ENCODE measurements at places on chromosomes 3 and 15.

DNA sequence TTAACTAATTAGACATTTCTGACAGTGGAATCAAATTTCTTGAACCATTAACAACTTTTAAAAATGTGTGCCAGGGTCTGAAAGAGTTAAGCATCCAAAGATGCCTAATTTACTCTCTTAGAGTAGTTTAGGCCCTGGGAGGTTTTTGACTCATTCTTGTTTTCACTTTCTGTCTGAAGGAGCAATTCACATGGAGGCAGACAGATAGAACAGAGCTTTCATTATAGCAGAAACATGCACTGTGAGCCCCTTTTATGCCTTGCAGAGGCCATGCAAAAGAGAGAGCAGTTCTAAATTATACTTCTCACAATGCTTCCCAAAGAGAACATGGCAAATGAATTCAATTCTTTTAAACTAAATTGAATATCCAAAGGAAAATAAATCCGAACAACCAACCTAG, 554.8 kb downstream of the MFSD1 start:
- DNase-seq = no peak

GRCh38 chr15:89130201-89130600, 41.9 kb downstream of the ABHD2 start:
- peak; percentile 27 for DNase-seq

DNA sequence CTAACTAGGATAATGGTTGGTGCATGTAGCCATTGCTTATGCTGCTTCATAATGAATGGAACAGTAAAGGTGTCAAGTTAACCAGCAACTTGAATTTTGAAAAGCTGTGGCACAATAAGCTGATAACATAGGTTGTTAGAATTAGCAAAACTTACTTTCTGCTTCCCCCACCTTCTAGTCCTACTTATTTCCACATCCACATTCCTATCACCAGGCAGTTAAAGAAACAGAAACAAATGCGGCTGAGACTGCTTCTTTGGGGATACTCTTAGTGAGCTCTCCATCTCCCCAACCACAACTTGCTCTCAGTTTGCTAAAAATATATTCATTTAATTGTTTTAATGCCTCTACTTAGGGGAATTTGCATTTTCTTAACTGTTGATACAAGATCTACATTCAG, 215.1 kb downstream of the TIGIT start:
- DNase-seq = no peak

GRCh38 chr3:181823716-181824115, 112.0 kb downstream of the SOX2 start:
- no peak for DNase-seq

- DNase-seq = no peak
These were observed 102.3 kb upstream of the GBE1 start for GRCh38 chr3:81863756-81864155.

DNA sequence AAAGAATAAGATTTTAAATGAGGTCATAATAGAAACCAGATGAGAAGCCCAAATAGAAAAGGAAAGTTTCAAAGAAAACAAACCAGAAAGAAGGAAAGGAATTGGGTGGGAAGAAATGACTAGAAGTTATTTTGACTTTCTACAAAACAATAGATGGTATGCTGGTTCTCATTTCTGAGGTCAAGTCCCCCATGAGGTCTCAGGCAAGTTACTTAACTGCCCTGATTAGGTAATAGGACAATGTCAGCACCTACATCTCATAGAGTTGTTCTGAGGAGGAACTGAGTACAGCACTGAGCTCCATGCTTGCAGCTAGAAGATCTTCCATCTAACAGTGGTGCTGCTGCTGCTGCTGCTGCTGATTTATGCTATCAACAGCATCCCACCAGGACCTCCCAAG, 185.9 kb downstream of the ERC2 start:
- DNase-seq = no peak

- no peak for DNase-seq
These were observed 748 bp downstream of the MRPS25 start for GRCh38 chr3:15064299-15064834.

DNA sequence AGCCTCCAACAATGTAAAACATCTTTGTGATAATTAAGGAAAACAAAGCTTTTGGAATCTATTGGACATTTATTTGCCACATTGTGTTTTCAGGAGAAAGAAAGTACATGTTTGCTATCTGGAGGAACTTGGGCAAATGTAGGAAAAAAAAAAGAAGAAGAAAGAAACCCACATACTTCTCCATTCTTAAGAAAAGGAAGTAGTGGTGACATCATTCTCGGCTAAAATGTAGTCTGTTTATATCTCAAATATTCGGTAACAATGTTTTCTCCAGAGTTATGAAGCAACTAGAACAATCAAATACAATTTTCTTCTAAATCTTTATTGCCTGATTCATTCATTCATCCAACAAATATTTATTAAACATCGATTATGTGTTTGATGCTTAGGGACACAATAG, 2.3 kb upstream of the TGFBR2 start:
- DNase-seq = no peak

- no peak for DNase-seq
These were observed 209.5 kb upstream of the SUCLG2 start for GRCh38 chr3:67863869-67864268.

- no peak for DNase-seq
These were observed 49.8 kb downstream of the RSRC1 start for GRCh38 chr3:158159714-158160113.

GRCh38 chr3:19792388-19792787, 141.6 kb downstream of the EFHB start:
- DNase-seq = no peak

DNA sequence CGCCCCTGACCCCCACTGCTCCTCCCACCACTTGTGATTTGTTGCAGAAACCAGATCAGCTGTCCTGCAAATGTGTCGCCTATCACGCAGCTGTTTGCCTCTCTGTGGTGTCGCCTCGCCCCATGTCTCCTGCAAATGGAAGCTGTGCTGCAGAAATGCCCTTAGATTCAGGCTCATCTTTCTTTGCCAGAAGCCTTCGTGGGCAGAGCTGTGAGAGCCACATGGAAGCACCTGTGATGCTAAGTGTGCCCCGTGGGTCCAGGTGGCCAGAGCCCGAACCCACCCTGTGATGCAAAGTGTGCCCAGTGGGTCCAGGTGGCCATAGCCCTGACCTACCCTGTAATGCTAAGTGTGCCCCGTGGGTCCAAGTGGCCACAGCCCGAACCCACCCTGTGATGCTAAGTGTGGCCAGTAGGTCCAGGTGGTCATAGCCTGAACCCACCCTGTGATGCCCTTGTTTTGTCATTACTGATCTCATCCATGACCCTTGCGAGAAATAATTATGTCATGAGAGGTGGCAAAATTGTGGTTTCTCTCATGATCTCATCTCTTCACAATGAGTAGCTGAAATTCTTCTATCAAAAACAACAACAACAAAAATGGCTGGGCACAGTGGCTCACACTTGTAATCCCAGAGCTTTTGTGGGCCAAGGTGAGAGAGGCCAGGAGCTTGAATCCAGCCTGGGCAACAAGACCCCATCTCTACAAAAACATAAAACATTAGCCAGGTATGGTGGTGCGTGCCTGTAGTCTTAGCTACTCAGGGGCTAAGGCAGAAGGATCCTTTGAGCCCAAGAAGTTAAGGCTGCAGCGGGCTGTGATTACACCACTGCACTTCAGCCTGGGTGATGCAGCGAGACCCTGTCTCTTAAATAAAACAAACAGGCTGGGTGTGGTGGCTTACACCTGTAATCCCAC, 187.4 kb downstream of the GOLGA6L6 start:
- DNase-seq = no peak

DNA sequence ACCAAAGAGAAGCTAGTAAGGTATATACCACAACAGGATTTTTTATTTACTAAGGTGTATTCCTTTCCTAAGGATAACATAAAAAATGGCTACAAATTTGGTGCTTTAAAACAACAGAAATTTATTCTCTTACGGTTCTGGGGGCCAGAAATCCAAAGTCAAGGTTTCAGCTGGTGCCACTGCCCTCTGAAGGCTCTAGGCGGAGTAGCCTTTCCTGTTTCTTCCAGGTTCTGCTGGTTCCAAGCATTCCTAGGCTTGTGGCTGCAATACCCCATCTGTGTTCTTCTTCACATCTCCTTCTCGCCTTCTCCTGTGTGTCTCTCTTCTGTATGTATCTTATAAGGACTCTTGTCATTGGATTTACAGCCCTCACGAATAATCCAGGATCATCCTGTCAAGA, 549.9 kb downstream of the GRM7 start:
- no peak for DNase-seq

GRCh38 chr15:100968050-100968966, 49.2 kb downstream of the LRRK1 start:
- DNase-seq = no peak

- no peak for DNase-seq
These were observed 146.9 kb upstream of the GADL1 start for GRCh38 chr3:31041161-31041978.

GRCh38 chr15:33378866-33379480, 68.2 kb downstream of the RYR3 start:
- no peak for DNase-seq

DNA sequence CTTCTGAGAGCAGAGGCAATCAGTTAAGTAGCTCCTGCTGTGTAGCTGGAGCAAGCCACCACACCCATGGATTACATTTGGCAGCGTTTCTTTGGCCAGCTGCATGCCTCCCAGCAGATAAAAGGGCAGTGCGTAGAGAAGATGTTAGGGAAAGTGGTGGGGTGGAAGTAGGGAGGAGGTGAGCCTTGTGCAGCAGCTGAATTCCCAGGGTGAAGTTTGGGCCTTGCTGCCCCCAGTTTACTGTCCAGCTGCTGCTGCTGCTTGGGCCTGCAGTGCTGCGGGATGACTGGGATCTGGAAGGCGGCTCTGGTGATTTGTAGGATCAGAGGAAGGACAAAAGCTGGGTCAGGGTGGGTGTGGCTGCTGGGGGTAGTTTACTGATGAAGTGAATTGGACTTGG, 318.7 kb upstream of the C2CD4B start:
- no peak for DNase-seq

DNA sequence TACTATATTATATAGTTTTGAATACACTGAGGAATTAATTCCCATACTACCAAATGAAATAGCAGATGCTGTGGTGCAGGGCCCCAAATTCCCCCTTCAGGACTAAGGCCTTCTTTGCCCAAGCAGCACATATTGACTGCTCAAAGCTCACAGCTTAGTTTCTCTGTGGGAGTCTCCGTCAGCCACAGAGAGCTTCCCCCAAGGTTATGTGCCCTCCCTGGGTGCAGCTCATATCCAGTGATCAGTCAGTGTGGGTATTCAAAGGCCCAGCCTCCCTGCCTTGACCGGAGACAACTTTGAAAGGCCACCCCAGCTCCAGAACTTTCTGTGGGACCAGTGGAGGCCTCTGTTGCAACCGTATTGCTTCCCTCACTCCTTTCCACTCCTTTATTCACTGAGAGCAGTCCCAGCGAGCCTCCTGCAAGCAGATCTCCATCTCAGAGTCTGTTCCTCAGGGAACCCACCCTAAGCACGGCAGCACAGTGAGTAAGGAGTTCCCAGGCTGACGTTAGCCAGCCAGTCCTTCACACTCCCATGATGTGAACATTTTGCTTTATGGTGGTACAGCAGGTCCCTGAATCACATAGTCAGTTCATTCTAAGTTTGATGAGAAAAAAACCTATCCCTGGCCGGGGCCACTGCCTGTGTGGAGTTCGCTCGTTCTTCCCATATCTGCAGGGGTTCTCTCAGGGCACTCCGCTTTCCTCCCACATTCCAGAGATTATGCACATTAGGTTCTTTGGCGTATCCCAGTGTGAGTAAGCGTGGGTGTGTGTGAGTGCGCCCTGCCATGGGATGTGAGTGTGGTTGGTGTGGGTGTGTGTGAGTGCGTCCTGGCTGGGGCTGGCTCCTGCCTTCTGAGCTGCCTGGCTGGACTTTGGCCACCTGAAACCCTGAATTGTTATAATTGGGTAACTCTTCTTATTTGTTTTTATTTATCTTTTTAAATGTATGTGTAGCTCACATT, 64.4 kb upstream of the PPARG start:
- DNase-seq = no peak

DNA sequence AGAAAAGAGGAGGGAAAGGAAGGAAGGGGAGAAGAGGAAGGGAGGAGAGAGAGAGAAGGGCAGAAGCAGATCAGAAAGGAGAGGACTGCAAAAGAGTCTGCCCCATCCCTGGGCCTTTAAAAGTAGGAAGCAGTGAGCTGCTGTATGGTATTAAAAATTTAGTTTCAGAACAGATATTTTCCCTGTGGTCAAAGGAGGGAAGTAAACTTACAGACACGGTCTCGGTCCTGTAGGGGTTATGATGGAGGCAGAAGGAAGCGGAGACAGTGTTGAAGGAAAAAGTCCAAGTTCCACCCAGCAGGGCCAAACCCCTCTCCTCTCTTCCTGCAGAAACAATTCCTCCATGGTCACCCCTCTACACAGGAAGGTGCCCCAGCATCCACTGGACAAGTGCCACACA, 122.0 kb upstream of the PROK2 start:
- no peak for DNase-seq

DNA sequence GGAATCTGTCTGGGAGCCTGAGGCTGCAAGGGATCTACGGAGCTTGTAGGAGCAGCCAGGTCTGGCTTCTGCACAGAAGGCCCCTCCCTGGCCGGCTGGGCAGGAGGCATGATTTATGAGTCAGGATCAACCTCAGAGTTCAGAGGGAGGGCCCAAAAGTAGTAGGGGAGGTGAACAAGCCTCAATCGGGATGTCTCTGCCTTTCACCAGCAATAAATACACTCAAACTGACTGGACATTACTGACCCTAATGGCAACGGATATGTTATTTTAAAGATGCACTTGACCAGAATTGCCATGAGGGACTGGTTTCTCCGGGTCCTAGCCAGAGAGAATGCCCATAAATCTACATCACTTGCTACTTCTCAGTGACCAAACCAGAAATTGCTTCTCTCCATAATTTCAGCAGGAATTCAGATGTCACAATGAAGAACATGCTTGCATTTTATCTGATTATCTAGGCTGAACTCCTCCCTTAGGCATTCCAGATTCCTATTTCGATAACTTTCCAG, 109.6 kb upstream of the LMOD3 start:
- DNase-seq = no peak

DNA sequence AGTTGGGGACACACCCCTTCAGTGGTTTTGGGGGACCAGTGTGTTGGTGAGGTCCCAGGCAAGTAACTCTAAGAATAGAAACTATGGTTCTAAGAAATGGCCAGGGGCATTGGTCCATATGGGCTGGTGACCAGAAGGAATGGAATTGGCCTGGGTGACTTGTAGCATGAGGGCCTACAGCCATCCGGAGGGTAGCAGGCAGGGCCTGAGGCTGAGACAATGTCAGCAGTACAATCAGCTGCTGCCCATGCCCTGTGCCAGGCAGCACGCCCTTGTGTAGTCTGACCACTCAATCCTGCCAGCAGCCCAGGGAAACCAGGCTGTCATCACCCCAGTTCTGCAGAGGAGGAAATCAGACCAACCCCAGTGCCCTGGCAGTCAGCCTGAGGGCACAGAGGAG, 100.6 kb downstream of the DNAJB8 start:
- DNase-seq = no peak

- DNase-seq = no peak
These were observed 425.1 kb upstream of the NECTIN3 start for GRCh38 chr3:110646496-110646895.

GRCh38 chr3:144294659-144295538, 323.3 kb downstream of the DIPK2A start:
- no peak for DNase-seq

DNA sequence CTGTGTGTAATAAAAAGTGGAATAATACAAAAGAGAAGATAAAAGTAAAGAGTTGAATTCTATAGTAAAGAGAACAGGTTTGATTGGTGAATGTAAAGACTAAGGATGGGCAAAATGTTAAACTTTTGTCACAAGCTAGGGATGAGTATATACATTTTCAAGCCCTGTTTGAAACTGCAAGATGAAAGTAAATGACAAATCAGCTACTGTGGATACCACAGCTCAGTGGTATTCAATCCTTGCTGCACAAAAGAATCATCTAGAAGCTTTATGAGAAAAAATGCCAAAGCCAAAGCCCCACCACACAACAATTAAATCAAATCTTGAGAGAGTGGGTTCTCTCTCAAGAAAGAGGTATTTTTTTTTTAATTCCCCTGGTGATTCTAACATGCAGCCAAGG, 67.7 kb downstream of the VPS13C start:
- no peak for DNase-seq
